Activated CD4-positive, alpha-beta memory T cell treated with anti-CD3 and anti-CD28 coated beads for 36 hours (primary cell): ENCODE measurements at places on chromosomes 5 and 9. TPM values are rescaled to one million over a fixed set of nuclear protein-coding genes. Genes with fewer than 3 reads are reported as not detected.

Gene RMRP
- 13,592 TPM for total RNA-seq

GRCh38 chr9:137650779-137651178, 32.0 kb downstream of the EHMT1 start:
- no peak for DNase-seq

Gene IGFBPL1
- total RNA-seq, result not detected

DNA sequence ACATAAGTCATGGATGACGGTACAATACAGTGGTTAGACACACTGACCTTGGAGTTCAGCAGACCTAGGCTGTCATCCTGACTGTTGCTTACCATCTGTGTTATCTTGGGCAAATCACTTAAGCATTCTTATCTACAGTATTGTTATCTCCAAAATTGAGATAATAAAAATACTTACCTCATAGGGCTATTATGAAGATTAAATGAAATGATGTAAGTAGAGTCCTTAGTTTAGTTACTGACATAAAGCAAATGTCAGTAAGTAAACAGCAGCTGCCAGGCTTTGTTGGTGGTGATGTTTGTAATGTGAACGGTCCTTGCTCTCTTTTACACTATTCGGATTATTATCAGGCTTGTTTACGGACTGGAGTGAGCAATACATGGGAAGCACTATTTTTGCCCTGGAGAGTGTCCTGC, 107.3 kb upstream of the DPYSL3 start:
- no peak for DNase-seq

DNA sequence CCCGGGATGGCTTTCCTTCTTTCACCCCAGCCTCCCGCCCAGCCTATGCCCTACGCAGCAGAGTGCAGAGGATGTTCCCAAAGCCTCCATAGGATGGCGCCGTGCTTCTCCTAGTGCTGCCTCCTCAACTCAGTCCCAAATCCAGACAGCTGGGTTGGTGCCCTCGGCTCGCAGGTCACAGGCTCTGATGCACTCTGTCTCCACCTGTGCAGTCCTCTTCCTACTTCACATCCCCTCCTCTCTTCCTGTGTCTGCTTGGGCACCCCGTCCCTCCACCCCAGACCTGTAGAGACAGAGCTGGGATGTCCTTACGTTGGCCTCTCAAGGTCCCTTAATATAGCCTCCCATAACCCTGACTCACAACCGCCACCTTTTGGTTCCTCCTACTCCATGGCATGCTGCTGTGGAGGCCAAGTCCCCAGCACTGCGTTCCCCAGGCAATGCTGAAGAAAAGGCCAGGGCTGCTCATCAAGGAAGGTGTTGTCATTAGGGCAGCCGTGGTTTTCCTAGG, 314.4 kb downstream of the GADD45G start:
- peak; percentile 71 for DNase-seq

DNA sequence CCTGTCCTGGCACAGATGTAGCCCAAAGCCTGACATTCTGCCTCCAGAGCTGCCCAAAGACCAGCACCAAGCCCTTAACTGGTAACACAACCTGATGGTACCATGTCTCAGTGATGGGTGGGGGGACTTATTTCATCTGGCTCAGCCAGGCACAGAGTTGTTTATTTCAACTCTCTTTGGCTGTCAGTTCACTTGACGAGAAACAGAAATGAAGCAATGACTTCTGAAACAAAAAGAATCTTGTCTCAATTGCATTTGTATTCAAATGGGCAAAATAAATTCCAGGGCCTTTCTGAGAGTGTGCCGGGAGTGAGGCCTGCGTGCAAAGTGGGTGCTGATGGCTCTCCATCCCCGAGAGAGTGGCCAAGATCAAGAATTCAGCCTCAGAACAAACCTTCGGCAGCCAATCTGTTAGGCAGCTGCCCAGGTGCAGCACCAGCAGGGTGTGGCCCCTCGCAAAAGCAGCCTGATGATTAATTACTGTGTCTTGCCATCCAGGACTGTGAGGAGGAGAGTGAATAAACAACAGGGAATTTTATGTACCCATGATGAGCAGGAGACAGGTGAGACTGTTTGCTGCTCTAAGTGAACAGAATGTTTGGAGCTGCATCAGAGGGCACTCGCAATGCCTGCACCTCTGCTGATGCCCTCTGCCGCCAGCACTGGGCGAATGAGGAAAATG, 238.0 kb downstream of the HSPA4 start:
- no peak for DNase-seq

- no peak for DNase-seq
Observed at GRCh38 chr9:135230817-135231520, 143.5 kb downstream of the OLFM1 start.

DNA sequence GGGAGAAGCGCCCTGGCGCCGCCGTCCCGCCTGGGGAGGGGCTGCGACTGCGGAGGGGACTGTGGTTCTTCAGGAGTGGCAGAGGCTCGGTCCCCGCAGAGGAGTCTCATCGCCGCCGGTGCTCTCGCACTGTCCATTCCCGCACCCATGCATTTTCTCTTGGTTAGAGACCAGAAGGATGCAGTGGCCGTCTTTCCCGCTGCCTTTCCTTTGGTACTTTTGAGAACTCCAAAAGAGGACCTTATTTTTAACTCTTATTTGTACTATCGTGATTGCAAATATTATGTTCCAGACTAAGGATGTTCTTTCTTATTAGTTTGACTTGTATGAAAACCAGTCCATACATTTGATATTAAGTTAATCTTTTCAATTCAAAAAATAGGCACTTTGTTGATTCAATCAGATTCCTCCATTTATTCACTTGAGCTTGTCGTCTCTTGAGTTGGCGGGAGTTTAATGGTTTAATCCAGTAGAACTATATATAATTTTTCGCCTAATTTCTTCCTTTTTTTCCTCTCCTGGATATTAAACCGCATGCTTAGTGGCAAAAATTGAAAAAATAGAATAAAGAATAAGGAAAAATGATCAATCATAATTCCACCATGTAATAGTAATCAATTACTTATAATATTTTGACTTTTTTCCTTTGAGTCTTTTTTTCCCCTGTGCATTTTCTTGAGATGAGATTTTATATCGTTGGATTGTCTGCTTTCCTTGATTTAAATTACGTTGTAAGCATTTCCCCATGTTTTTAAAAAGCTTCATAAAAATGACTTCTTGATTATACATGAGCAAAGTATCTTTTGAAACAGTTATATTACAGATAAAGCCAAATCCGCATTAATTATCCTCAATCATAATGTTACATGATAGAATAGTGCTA, 861 bp downstream of the ZFYVE16 start:
- DNase-seq, result peak; percentile 60

DNA sequence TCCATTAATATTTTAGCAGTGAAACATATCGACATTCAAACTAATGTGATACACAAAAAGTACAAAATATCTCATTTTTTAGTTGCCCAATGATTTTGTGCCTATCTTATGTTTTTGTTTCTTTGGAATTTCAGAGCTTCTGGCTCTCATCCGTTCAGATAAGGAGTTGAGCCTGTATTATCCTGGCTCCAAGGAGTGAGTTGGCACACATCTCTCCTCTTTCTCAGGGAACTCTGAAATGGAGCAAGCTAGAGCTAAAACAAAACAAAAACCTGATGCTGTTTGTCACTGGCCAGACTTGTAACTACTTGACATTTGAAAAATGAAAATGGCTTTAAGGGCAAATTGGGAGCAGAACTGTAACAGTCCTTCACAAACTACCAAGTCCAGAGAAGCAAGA, 131.3 kb upstream of the SLC28A3 start:
- no peak for DNase-seq

Gene ARID3C
- 0.14 TPM for total RNA-seq

GRCh38 chr5:9320652-9321051, 225.2 kb downstream of the SEMA5A start:
- no peak for DNase-seq

Gene GDNF
- not detected for total RNA-seq

Gene AFF4
- 21.9 TPM for total RNA-seq

DNA sequence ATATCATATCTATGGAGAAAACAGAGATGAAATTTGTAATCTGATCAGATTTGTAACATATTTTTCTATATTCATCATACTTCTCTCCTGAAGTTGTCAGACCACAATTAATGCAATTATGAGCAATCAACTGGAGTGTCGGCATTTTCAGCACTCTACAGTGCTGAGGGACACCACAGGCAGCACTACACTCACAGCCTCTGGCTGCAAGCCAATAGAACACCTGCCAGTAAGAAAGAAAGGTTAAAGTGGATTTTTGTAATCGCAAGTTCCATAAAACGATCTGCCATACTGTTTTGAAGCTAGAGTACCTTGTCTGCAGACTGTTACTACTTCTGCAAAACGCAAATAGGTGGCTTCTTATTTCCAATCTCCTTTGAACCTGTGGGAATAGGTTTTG, 147.6 kb downstream of the ADAMTS6 start:
- DNase-seq, result no peak

DNA sequence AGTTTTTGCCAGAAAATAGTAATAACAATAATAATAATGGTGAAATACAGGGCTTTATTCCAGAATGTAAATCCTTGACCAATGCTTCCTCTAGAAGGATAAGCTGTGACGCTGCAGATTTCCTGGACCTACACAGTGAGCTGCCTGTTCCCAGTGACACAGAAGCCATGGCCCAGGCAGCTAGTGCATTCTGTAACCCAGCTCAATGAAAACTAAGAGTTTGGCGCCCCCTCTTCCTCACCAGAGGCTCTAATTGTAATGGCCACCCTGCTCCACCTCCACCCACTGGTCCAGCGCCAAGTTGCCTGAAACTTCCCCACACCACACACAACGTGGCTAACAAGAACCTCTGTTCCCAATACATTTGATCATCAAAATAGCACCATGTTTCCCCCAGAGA, 248.1 kb downstream of the CETN3 start:
- DNase-seq, result no peak

GRCh38 chr9:105284463-105284862, 40.0 kb downstream of the SLC44A1 start:
- no peak for DNase-seq

Gene OR1J2
- total RNA-seq, result not detected

Gene ABO
- not detected for total RNA-seq

GRCh38 chr5:92468295-92468694, 1085.2 kb upstream of the ARRDC3 start:
- DNase-seq, result no peak

DNA sequence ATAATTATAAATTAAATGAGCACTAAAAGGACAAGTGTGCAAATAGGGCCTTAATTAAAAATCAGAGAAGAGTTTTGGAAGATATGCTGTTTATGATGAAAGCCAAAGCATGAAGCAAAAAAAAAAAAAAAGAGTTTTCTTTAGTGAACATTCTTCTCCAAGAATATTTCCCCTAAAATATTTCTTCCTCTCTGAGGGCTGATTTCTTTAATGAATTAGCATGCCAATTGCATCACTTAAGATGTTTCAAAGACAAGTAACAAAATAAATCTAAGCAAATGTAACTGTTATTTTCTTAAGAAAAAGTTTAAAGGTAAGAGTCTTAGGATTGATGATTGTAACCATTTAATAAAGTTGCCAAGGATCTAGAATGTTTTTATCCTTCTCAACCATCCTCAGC, 81.6 kb upstream of the MPDZ start:
- DNase-seq, result no peak

GRCh38 chr5:137752905-137753690, 1.1 kb downstream of the HNRNPA0 start:
- peak; percentile 57 for DNase-seq

GRCh38 chr9:92522983-92523970, 12.5 kb downstream of the ECM2 start:
- DNase-seq, result no peak

- no peak for DNase-seq
Observed at GRCh38 chr5:34059977-34060376, 17.0 kb upstream of the C1QTNF3 start.

GRCh38 chr5:95078868-95079267, 206.0 kb downstream of the MCTP1 start:
- DNase-seq, result no peak

Gene SMIM27
- total RNA-seq, result 19.5 TPM

DNA sequence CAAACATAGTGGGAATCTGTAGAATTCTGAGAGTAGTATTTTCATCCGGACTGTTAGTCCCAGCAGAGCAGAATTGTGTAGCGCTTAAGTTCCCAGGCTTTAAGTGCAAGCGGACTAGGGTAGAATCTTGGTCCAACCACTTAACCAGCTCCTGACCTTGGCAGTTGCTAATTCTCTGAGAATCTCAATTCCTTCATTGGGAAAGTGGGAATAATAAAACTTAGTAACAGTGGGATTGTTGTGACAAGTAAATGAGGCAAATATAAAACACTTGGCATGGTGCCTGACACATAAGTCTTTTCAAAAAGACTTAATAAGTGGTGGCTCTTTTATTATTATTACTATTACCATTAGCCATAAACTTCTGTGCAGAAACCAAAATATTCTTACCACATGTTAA, 8.4 kb upstream of the SLC1A3 start:
- DNase-seq, result no peak

DNA sequence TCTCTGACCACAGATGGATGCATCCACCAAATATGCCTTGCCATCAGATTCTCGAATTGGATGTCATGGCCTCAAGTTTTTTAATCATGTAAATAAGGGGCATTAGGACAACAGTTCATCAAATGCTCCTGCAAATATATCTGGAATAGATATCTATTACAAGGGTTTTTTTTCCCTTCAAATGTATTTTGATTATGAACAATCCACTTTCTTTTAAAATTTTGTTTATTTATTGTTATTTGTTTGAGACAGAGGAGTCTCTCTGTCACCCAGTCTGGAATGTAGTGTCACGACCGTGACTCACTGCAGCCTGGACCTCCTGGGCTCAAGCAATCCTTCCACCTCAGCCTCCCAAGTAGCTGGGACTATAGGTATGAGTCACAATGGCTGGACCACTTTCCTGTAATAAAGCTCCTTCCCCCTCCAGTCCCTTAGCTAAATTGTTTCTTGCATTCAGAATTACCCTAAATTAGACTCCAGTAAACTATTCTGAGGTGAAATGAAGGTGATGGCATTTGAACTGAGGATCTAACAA, 1412.1 kb downstream of the EFNA5 start:
- no peak for DNase-seq

Gene TRIO
- 6.0 TPM for total RNA-seq

DNA sequence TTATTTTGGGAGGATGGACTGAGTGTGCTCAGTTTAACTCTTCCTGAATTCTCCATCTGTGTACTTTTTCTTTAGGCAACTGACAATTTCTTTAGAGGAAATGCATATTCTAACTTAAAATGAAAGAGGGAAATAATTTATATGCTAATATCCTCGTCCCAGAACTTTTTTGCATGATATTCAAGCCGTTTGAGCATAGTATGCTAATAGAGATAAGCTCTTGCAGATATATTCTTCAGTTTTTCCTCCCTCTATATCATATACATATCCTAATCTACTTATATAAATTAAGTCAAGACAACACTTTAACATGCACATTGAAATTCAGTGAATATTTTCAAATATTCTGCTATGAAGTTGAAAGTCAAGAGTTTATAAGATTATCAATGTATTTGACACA, 84.7 kb downstream of the YTHDC2 start:
- DNase-seq, result no peak
